ENCODE measurements at places on chromosomes 5 and 9.

- DNase-seq: no peak
Observed at GRCh38 chr9:13570068-13570974, 290.8 kb upstream of the MPDZ start.

DNA sequence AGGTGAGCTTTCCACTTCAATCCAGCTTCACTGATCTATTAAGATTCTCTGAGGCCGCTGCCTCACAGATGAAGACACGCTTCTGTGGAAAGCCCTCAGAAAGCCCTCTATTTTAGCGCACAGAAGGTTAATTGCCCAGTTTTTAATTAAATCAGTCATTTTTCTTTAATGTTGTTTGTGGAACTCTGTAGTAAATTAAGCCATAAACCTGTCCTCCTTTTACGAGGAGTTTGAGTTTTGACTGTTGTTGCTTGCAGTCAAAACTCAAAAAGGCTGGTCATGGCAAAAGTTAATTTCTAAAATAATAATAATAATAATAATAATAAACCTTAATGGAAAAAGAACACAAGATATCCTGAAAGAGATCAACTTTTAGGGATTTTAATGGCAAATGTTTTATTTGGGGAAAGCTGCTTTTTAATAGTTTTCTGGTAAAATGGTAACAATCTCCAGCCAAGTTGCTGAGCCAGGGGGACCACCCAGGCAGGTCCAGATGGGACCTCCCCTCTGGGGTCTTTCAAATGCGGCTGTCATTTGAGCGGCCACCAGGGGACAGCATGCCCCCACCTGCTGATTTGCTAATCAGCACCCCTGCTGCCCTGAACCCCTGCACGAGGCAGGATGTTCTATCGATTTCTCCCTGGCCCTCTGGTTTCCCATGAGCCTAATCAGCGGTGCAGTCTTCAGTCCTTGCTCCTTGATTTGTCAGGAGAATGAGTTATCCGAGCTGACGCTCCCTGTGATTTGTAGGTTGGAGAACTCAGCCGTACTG is 247.2 kb downstream of the FSTL4 start:
- no peak for DNase-seq

DNA sequence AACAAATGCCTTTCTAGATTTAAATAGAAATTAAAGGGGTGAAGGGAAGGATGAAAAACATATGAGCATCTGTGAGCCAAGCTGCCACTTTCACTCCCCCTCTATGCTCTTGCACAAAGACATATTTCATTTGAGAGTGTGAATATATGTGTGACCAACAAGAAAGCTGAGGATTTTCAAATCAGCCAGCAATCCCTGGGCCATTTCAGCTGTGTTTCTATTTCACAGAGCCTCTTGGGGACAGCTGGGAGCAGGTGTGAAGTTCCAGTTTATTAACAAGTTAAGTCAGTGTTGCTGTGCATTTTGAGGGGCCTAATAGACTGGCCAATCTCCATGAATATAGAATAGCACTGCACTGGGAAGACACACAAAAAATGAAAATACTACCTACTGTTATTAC is 248.7 kb upstream of the RGMB start:
- no peak for DNase-seq

DNA sequence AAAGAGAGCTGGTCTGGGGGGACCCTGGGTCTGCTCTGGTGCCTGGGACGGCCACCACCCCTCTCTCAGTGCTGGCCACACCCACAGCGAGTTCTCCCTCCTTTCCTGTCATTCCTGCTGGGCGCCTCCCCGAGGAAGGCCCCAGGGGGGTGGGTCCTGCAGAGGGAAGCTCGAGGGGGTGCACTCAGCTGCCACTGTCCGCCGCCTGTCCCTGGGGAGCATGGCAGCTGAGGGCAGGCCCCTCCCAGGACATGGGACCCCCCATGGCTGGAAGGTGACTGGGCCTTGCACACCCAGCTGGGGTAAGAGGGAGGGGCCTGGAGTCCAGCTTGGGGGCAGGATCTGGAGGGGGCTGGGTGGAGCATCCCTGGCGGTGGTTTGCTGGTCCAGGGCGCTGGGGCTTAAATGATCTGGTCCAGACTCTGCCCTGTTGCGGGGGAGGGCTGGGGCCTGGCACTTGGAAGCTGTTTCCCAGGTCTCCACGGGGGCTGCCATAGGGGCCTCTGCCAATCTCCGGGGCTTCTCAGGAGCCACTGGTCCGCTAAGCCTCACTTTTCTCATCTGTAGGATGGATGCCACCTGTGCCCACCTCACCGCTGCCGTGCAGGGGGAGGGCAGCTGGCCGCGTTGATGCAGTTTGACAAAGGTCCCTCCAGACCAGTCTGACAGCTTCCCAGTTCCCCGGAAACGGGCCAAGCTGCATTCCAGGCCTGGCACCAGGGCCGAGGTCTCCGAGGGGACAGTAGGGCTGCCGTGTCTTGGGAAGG is 6.0 kb upstream of the SLC2A6 start:
- DNase-seq: no peak

GRCh38 chr9:109538346-109538745 is 40.2 kb upstream of the PTPN3 start:
- no peak for DNase-seq

DNA sequence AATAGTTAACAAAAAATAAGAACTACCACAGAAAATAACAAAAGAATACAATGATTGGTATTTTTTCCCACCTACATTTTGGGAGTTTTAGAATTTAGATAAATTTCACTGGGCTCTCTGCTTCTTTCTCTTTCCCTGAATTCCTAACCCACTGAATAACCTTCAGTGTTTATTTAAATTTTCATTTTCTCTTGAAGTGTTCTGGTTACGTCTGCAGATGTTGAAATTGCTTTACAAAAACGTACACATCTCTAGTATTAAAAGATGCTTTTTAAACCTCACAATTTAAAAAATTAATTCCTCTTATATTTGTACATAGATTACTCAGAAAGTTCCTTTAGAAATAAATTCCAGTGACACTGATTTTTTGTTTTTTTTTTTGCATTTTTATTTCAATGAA is 158.7 kb upstream of the TUT7 start:
- DNase-seq: no peak

- no peak for DNase-seq
Observed at GRCh38 chr9:89477384-89477783, 20.5 kb downstream of the SEMA4D start.

All from HCT116 (cell line).